Activated T-helper 1 cell treated with anti-CD3 and anti-CD28 coated beads, Interleukin-2, amount 50 U/mL, for 16 hours (primary cell): ENCODE measurements at places on chromosomes 13 and 19.

- DNase-seq = no peak
Measured at GRCh38 chr13:39811051-39811450, 155.6 kb downstream of the COG6 start.

DNA sequence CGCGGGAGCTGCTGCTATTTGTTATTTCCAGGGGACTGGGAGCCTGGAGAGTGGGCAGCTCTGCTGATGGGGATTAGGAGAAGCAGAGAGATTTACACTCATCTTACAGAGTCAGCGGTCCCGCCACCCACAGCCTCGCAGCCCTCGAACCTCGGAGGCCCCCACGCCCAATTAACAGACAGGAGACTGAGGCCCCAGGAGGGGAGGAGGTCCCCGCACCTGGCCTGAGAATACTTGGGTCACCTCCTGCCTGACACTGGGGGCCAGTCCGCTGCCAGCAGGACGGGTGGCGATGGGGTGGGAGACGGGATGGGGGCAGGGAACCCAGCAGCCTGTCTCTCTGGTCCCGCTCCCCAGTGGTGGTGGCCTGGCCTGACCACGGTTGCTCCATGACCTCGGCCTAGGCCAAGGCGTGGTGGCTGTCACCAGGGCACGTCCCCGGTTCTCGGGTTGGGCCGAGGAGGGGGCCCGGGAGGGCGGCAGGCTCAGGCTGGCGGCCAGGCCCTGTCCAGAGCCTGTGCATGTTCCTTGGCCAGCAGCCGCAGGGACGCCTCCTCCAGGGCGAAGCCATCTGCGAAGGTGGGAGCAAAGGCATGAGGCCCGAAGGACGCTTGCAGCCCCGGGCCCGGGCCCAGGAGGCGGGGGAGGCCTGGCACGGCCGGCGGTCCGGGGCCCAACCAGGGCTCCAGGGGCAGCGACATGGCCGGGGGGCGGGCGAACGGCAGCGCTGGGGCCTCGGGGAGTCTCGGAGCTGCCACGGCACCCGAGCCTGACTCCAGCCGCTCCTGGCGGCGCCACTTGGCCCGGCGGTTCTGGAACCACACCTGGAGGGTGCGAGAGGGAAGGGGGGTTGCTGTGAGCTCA is 1.7 kb downstream of the RAX2 start:
- no peak for DNase-seq

- no peak for DNase-seq
Measured at GRCh38 chr13:32804673-32805230, 211.5 kb upstream of the KL start.

DNA sequence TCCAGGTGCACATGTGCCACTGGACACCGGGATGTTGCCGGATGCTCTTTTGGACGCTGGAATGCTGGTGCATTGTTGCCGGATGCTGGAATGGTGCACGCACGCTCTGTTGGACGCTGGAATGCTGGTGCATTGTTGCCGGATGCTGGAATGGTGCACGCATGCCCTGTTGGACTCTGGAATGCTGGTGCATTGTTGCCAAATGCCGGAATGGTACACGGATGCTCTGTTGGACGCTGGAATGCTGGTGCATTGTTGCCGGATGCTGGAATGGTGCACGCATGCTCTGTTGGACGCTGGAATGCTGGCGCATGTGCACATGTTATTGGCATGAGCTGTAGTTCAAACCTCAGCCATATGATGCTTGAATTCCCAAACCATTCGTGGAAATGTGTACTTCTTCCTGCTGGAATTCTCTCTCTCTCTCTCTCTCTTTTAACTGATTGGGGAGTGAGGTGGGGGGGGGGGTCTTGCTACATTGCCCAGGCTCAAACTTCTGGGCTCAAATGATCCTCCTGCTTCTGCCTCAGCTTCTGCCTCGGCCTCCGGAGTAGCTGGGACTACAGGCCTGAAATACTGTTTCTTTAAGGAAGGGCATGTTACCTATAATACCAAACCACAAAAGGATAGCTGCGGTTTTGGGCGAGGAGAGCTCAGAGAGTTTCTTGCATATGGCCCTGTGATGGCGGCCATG is 1.2 kb upstream of the MCF2L start:
- DNase-seq = no peak

DNA sequence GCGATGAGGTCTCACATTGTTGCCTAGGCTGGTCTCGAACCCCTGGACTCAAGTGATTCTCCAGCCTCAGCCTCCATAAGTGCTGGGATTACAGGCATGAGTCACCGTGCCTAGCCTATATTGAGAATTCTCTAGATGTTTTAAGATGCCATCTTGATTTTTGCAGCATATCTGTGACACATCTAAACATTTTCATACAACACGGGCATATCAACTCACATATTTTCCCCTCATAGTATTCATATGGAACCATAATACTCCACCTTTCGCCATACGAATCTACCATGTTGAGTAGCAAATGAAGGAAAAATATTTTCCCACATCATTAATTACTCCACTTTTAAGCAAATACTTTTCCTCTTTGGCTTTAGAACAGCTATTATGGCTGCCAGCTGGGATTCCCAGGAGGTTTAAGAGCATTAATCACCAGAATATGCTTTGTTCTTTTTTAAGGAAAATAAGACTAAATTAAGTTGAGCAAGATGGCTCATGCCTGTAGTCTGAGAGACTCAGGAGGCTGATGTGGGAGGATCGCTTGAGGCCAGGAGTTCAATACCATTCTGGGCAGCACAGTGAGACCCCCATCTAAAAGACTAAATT is 56.9 kb upstream of the GTF2F2 start:
- DNase-seq = no peak

DNA sequence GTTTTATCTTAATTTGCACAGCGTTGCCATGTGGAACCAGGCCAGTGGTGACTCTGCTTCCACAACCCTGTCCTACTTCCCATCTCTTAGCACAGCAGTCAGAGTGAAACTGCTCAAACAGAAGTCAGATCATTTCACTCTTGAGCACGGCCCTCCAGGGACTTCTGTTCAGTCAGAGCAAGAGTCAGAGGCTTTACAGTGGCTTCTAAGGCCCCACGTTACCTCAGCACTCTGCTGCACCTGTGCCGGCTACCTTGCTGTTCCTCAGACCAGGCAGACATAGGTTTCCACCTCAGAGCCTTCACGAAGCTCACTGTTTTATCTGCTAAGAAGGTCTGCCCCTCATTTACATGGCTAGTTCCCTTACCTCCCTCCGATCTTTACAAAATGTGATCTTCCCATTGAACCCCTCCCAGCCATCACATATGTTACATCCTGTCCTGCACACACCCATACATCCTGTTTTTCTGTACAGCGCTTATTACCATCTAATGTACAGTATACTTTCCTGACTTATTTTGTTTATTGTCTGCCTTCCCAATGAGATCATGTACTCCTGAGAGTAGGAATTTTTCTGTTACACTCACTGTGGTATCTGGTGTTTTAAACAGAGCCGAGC is 41.6 kb downstream of the TM9SF2 start:
- DNase-seq = peak; percentile 20

- DNase-seq = peak; percentile 31
Measured at GRCh38 chr19:51607920-51608562, 22.2 kb downstream of the SIGLEC5 start.

GRCh38 chr13:51825681-51826254 is 19.2 kb downstream of the TMEM272 start:
- no peak for DNase-seq

DNA sequence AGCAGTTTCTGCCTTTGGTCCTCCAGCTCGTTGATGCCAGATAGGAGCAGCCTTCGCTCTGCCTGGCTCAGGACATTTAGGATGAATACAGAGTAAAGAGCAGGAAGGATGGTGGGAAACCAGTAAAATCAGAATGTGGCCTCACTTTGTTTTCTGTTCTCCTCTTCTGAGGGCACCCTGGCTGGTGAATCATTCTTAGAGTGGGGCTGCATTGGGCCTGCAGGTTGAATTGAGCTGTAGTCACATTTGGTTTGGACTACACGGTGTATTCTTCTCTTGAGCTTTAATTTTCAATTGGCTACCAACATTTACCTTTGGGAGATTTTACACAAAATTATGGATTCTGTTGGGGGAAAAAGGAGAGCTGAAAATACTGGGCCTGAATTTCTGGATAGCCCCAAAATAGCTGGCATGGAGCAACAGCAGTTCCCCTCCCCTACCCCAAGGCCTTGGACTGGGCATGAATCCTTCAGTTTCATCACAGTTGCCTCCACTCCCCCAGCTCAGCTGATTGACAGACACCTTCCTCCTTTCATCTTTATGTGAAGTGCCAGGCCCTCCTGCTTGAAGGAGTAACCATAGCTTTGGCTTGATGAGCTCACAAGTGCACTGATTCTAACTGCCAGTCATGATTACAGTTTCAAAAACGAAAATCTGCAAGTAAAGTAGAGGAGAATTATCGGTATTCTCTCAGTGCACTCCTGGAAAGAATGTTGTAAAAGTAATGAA is 24.3 kb downstream of the ERCC5 start:
- DNase-seq = no peak

- no peak for DNase-seq
Measured at GRCh38 chr19:50772476-50772875, 2.2 kb downstream of the GPR32 start.

GRCh38 chr13:38381890-38382289 is 32.2 kb downstream of the UFM1 start:
- no peak for DNase-seq
